ENCODE measurements at places on chromosomes 12 and 14.

GRCh38 chr12:82279536-82280058 is 78.6 kb downstream of the CCDC59 start:
- DNase-seq, result no peak

DNA sequence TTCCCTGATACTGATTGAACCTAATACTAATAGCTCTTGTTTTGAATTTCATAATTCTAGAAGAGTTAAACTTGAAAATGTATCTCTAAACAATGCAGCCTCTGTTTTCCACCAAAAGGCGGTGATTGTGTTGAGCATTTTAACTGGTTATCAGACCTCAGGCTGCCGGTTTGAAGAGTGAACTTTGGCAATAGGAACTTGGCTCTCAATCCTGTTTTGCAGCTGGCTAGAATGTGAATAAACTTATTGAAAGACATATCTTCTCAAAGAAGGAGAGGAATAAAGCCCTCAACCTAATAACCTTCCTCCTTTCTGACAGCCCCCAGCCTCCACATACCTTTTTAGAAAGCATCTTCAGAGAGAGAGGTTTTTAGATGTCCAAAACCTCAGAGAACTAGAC is 105.4 kb downstream of the SRGAP1 start:
- DNase-seq, result peak; percentile 40

GRCh38 chr12:4259099-4259498 is 14.5 kb upstream of the CCND2 start:
- DNase-seq, result no peak

DNA sequence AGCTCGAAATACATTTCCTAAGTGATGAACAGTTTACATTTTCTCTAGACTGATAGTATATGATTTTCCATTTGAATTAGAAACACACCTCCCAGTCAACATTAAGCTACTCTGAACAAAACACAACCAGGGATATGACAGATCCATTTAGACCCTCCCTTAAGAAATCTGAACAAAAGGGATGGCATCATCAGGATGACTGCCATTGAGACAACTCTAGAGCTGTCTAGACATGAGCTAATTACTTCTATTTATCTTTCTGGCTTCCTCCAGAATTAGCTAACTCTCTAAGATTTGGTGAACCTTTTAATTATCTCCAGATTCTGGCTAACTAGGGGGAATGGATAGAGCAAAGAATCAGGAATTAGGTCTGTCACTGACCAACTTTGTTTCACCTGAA is 92.9 kb upstream of the IGF1 start:
- DNase-seq, result no peak

- peak; percentile 60 for DNase-seq
Measured at GRCh38 chr14:103500148-103500990, 22.3 kb downstream of the CKB start.
